ENCODE measurements at places on chromosomes 7 and 10.

DNA sequence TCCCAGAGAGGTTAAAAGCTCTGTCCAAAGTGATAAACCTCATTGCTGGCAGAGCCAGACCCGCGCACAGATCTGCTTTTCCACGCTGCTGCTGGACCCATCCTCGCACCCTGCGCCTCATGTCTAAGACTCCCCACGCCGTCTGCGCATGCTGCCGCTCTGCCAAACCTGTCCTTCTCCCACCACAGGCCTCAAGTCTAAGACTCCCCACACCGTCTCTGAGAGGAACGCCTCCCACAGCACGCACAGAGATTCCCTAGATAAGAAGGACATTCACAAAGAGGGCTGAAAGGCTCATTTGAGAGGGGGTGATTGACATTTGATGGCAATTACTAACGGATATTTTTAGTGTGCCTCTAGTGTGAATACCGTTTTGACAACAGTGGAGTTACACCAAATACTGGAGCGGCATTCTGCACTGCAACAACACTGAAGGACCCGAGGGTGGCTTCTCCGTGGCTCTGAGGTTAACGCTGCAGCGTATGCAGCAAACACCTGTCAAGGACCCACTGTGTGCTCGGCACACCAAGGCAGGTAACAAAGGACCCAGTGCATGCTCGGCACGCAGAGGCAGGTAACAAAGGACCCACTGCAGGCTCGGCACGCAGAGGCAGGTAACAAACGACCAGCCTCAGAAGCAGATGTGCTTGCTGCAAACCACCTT lies 231.4 kb downstream of the DNAJB6 start:
- DNase-seq: no peak

- no peak for DNase-seq
Observed at GRCh38 chr10:49275896-49276295, 23.1 kb upstream of the C10orf71 start.

- no peak for DNase-seq
Observed at GRCh38 chr7:25842201-25842733, 309.7 kb upstream of the NFE2L3 start.

DNA sequence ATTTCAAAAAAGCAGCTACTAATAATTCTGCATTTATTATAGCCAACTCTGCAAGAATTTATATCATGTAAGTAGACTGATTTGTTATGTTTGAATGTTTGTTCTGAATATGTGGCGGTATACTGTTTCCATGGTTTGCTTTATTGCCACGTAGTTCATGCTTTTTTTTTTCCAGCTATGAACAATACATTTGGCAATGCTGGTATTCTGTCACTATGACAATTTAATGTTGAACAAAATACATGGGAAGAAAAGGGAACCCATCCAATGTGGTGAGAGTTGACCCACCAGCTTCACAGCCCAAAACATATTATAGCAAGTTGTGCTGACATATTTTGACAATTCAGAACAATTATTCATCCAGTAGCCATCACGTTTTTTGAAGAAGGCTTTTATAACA lies 145.6 kb downstream of the CCDC71L start:
- DNase-seq: no peak

GRCh38 chr10:94043431-94043990 lies 49.8 kb downstream of the PLCE1 start:
- DNase-seq: no peak

- no peak for DNase-seq
Observed at GRCh38 chr10:65949526-65949925, 976.3 kb upstream of the LRRTM3 start.

GRCh38 chr10:121926671-121927317 lies 1.0 kb downstream of the ATE1 start:
- DNase-seq: no peak

DNA sequence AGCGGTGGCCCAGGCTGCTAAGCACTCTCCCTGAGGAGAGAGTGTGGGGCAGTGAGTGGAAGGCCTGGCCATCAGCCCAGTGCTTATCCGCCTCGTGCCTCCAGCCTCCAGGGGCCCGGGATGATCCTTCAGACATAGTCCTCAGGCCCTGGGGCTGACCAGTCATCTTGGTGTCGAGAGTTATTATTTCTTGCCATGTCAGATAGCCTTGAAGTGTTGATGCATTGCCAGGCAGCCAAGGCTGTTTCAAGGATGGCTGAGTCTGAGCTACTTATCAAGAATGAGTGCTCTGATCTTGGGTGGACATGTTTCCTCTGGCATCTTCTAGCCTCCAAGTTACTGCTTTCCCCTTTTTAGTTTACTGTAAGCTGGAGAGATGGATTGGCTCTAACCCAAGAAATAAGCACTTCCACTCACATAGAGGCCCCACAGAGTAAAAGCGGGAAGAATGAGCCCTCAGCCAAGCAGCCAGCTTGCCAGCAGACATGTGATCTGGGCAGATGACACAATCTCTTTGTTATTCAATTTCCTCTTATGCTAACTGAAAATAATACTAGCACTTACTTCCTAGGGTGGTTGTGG lies 136.5 kb upstream of the NAMPT start:
- DNase-seq: no peak

DNA sequence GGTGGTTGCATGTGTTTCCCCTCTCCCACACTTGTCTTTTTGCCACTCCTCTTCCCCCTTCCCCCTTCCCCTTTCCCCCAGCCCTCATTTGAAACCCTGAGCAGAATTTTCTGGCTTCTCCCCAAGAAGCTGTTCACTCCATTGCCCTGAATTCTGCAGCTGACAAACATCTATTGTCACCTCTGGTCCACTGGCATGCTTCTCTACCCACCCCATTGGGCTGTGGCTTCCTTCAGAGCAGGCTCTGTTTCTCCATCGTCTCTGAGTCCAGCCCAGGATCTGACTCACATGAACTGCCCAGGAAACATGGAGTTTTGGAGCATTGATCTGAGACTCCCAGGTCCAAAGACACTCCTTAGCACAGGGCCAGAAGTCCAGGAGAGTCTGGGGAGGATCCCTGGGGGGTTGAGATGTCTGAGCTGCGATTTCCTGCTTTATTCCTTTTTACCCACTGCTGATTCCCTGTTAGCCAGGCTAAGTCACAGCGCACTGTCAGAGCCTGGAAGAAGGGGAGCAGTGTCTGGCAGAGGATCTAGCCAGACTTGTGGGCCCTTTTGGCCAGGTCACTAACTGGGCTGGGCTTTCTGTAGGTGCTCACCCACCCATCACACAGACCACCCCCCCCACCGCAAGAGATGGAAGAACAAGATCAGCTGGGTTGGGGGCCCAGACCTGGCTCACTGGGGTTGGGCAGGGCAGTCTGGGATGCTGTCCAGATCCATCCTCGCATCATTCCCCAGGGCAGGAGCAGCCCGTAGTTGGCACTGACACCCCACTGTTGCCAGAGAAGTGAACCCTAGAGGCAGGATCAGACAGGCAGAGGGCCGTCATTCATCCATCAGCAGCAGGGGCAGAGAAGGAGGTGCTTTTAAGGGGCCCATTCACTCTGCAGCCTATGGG lies 3.5 kb downstream of the CHAT start:
- no peak for DNase-seq

DNA sequence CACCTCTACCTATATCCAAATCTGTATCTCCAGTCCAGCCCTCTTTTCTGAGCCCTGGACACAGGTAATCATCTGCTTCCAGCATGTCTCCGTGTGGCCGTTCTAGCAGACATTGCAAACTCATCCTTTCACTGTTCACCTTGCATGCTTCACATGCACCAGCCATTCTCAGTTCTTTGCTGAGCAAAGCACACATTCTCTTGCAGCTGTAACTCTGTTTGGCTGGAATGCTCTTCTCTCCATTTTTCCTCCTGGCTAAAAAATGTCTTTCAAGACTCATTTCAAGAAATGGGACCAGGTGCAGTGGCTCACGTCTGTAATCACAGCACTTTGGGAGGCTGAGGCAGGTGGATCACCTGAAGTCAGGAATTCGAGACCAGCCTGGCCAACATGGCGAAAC lies 40.3 kb upstream of the NRF1 start:
- no peak for DNase-seq

- DNase-seq: no peak
Observed at GRCh38 chr7:36682102-36682501, 42.2 kb downstream of the AOAH start.

- no peak for DNase-seq
Observed at GRCh38 chr7:68892236-68892635, 706.0 kb upstream of the AUTS2 start.

- DNase-seq: no peak
Observed at GRCh38 chr7:91185771-91186170, 78.5 kb upstream of the FZD1 start.

GRCh38 chr10:48900371-48900801 lies 39.3 kb downstream of the LRRC18 start:
- no peak for DNase-seq

DNA sequence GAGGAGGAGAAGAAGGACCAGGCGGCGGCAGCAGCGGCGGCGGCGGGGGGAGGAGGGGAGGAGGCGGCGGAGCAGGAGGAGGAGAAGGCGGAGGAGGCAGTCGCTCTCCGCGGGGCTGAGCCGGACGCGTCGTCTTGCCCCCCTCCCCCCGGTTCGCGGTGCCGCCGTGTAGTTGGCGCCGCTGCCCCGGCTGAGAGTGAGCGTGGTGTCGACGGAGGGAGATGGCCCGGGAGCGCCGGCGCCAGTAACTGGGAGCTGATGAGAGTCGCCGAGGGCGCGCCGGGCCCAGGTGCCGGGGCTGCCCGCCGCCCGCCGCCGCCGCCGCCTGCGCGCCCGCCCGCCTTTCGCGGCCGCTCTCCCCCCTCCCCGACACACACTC lies 257 bp downstream of the WAC start:
- DNase-seq: no peak

DNA sequence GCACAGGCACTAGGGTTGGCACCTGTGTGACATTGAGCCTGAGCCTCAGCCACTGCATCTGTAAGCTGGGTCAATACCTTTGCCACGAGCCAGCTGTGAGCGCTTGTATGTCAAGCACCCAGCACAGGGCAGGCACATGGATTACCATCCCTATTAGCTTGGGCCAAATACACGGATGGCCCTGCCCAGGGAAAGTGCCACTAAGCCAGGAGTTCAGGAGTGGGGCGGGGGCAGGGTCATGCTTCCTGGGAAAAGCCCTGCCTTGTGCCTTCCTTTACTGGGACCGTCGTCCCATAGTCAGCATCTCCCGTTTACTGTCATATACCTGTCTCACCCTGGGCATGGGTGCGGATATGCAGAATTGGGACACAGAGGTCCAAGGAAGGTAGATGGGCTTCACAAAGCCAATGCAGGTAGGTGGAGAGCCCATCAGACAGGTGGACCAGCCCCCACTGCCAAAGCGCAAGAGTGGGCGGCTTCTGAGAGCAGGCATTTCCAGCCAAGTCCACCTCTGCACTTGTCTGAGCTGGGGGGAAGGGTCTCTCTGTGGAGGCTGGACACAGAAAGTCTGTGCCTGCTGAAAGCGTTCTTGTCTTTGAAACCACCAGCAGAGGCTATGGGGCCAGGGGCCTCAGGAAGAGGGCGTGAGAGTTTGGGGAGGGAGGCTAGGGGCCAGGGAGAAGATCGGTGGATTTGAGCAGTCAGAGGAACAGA lies 72.6 kb downstream of the VWA2 start:
- no peak for DNase-seq

DNA sequence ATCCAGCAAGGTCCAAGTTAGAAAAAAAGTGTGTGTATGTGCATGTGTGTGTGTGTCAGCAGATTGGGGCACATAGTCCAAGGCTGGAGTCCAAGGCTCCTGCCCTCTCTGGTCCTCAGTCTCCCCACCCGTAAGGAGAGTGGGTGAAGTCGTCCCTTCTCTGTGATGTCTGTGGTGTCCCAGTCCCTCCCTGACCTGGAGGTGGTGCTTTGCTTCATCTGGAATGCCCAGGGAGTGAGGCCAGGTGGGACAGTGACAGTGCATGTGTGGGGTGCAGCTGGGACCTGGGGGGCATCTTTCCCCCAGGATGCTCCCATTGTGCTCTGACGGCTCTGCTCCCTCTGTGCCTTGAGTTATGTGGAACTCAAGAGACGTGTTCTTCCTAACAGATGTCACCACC lies 18.0 kb downstream of the AQP1 start:
- no peak for DNase-seq

Data from iPS DF 6.9 (cell line).